ENCODE measurements at places on chromosomes 7 and 10. TPM values are rescaled to one million over a fixed set of nuclear protein-coding genes. Genes with fewer than 3 reads are reported as not detected.

DNA sequence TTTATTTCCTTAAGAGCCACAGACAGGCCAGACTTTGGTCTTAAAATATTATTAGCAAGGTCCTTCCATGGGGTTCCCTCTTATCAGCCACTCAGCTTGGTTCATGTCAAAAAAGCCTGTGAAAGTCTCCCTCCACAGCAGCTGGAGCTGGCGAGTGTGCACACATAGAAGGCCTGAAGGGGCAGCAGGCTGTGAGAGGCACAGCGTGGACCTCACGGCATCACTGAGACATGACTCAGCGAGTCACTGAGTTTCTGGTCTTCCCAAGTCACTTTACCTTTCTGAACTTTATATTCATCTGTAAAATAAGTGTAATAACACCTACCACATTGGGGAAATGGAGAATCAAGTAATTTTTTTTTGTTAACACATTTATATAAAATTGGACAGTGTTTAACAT lies 8.7 kb downstream of the TAF3 start:
- DNase-seq, result no peak

Gene ETV1
- 0.69 TPM for polyA plus RNA-seq

Gene LRCH4
- polyA plus RNA-seq, result 92.3 TPM

- DNase-seq, result no peak
Measured at GRCh38 chr10:48572414-48572813, 32.5 kb downstream of the ARHGAP22 start.

GRCh38 chr10:57145548-57145947 lies 784.5 kb upstream of the ZWINT start:
- DNase-seq, result no peak

- no peak for DNase-seq
Measured at GRCh38 chr10:99681553-99681952, 22.2 kb downstream of the ENTPD7 start.

Gene C10orf71
- not detected for polyA plus RNA-seq

Gene FASTK
- polyA plus RNA-seq, result 124 TPM

GRCh38 chr10:117137911-117138642 lies at the start of gene VAX1:
TSS of gene VAX1 (minus strand) at chr10:117138270. CDS start at chr10:117138056, 214 bp downstream.
- no peak for DNase-seq

Data from sigmoid colon (tissue), 7 donors.